ENCODE measurements at places on chromosomes 5 and 9. TPM values are rescaled to one million over a fixed set of nuclear protein-coding genes. Genes with fewer than 3 reads are reported as not detected.

GRCh38 chr9:127526655-127527559, 75.6 kb downstream of the LRSAM1 start:
- H3K4me3 ChIP-seq = no peak overlapping the region
- peaks cover 15% of the 10 kb centered on the region for H3K36me3 ChIP-seq
- DNase-seq = no peak
- H3K27ac ChIP-seq = no peak overlapping the region
- H3K4me1 ChIP-seq = no peaks in the 10 kb centered on the region
- no peaks in the 10 kb centered on the region for H3K27me3 ChIP-seq

DNA sequence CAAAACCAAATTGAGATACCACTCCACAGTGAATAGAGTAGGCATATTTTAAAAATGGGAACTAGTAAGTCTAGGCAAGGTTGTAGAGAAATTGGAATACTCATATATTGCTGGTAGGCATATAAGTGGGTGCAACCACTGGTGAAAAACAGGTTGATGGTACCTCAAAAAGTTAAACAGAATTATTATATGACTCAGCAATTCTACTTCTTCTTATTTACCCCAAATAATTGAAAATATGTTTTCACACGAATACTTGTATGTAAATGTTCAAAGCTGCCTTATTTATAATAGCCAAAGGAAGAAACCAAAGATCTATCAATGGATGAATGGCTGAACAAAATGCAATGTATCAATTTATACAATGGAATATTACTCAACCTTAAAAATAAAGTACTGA, 79.1 kb downstream of the CDH9 start:
- DNase-seq = no peak
- H3K27ac ChIP-seq = no peak overlapping the region
- H3K4me3 ChIP-seq = no peak overlapping the region
- no peaks in the 10 kb centered on the region for H3K4me1 ChIP-seq

PKD2L2 gene
- not detected for total RNA-seq

- H3K36me3 ChIP-seq = no peaks in the 10 kb centered on the region
- no peak overlapping the region for H3K4me3 ChIP-seq
- DNase-seq = peak; percentile 19
- H3K27me3 ChIP-seq = peaks cover 22% of the 10 kb centered on the region
- H3K27ac ChIP-seq = no peak overlapping the region
Measured at GRCh38 chr5:176870110-176870591, 29.0 kb downstream of the HK3 start.

- H3K36me3 ChIP-seq = no peaks in the 10 kb centered on the region
- DNase-seq = no peak
- no peak overlapping the region for H3K27ac ChIP-seq
- no peak overlapping the region for H3K4me3 ChIP-seq
- H3K4me1 ChIP-seq = peaks cover 8% of the 10 kb centered on the region
Measured at GRCh38 chr5:10304932-10305331, 2.8 kb downstream of the CMBL start.

TMEM174 gene
- not detected for total RNA-seq

BASP1 gene
- 0.62 TPM for total RNA-seq

DNA sequence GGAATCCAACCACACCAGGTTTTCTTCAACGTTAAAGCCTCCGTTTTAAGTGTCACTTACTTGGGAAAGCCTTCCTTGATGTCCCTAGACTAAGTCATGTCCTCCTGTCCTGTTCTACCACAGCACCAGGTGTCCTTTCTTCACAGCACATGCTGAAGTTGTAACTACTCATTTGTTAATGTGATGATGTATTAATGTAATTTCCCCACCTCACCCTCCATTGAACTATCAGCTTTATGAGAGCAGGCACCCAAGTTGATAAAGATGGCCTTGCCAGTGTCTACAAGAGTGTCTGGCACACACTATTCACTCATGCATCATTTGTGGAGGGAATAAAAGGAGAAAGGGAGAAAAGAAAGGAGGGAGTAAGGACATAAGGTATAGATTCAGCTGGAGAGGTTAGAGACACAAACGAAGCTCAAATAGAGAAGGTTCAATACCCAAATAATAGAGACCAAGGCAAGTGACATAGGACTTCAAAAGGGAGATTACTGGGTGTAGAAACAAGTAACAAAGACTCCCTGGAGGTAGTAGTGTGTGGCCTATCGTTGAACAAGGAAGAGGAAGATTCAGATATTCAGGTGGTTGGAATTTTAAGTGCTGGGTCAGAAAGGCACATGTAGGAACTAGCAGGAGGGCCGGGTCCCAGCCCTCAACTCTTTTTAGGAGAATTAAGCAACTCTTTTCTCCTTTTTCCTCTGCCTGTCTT, 6.6 kb downstream of the ITK start:
- peak overlapping the region; percentile 100 for H3K27ac ChIP-seq
- DNase-seq = no peak
- peak overlapping the region; percentile 77 for H3K4me3 ChIP-seq
- peaks cover 88% of the 10 kb centered on the region for H3K36me3 ChIP-seq

DNA sequence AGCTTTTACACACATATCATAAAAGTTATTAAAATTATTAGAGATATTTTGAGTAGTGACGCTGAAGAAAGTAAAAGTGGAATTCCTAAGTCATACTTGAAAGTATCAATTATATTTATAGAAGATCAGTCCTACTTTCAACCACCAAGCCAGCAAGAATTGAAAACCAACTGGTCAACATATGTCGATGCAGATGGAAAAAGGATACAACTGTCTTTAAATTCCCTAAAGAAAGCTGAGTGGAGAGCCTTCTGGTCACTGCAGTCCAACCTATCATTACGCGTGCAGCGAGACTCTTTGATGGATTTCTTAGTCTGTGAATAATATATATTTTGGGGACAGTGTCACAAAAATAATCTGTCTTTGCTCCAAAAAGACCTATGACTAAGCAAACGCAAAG, 15.3 kb downstream of the MEF2C start:
- DNase-seq = no peak
- no peak overlapping the region for H3K27ac ChIP-seq
- no peaks in the 10 kb centered on the region for H3K36me3 ChIP-seq
- H3K27me3 ChIP-seq = no peaks in the 10 kb centered on the region
- H3K4me1 ChIP-seq = no peaks in the 10 kb centered on the region

PHF2 gene
- total RNA-seq = 14.4 TPM

TRIM52 gene
- 10.5 TPM for total RNA-seq

DNA sequence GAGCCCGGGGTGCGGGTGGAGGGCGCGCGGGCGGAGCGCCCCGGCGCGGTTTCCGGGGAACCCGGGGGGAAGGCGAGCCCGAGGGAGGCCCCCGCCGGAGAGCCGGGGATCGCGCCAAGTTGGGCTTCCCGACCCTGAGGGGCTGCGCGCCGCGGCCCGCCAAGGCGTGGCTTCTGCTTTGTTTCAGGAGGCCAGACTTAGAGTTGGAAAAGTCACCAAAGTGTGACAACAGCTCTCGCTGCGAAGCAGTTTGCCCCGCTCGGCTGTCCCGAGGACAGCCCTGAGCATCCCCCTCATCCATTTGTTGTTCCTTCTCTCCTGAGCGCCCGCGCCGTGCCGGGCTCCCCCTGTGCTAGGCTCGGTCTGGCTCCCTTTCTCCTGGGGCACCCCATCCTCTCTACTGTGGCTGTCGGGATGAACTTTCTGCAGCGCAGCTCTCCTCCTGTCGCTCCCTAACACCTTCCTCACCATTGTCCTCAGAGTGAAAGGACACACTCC, 410 bp downstream of the GLIPR2 start:
- peak overlapping the region; percentile 86 for H3K4me3 ChIP-seq
- no peak overlapping the region for H3K27ac ChIP-seq
- DNase-seq = no peak
- peaks cover 49% of the 10 kb centered on the region for H3K4me1 ChIP-seq
- H3K36me3 ChIP-seq = no peaks in the 10 kb centered on the region
- H3K27me3 ChIP-seq = no peaks in the 10 kb centered on the region

GRCh38 chr5:141492168-141492885, 3.4 kb downstream of the PCDHGC5 start:
- peak; percentile 20 for DNase-seq
- H3K4me3 ChIP-seq = peak overlapping the region; percentile 59
- H3K27me3 ChIP-seq = peaks cover 67% of the 10 kb centered on the region
- no peak overlapping the region for H3K27ac ChIP-seq
- H3K36me3 ChIP-seq = no peaks in the 10 kb centered on the region

DNA sequence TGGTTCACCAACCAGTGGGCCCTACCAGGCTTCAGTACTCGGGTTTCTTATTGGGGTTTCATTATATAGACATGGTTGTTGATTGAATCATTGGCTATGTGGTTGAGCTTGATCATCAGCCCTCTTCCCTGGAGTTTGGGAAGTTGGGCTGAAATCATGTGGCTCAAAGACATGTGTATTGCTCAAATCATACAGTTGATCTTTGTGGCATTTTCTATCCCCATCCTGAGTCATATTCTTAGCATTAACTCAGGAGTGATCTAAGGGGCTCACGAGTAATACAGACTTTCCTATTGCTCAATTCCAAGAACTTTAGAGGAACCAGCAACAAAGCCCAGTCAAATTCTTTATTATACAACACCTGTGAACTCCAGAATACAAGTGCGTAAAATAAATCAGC, 66.2 kb downstream of the SMC5 start:
- no peak overlapping the region for H3K4me3 ChIP-seq
- H3K4me1 ChIP-seq = no peaks in the 10 kb centered on the region
- no peaks in the 10 kb centered on the region for H3K27me3 ChIP-seq
- no peak overlapping the region for H3K27ac ChIP-seq

- DNase-seq = no peak
- H3K27me3 ChIP-seq = no peaks in the 10 kb centered on the region
- H3K4me1 ChIP-seq = no peaks in the 10 kb centered on the region
- no peaks in the 10 kb centered on the region for H3K36me3 ChIP-seq
Measured at GRCh38 chr9:93166699-93167098, 17.2 kb upstream of the WNK2 start.

CYSRT1 gene
- 0.26 TPM for total RNA-seq

GRCh38 chr5:146726020-146726419, 152.5 kb downstream of the PPP2R2B start:
- peaks cover 6% of the 10 kb centered on the region for H3K36me3 ChIP-seq
- no peak overlapping the region for H3K4me3 ChIP-seq
- H3K27me3 ChIP-seq = no peaks in the 10 kb centered on the region
- DNase-seq = no peak
- no peaks in the 10 kb centered on the region for H3K4me1 ChIP-seq

DNA sequence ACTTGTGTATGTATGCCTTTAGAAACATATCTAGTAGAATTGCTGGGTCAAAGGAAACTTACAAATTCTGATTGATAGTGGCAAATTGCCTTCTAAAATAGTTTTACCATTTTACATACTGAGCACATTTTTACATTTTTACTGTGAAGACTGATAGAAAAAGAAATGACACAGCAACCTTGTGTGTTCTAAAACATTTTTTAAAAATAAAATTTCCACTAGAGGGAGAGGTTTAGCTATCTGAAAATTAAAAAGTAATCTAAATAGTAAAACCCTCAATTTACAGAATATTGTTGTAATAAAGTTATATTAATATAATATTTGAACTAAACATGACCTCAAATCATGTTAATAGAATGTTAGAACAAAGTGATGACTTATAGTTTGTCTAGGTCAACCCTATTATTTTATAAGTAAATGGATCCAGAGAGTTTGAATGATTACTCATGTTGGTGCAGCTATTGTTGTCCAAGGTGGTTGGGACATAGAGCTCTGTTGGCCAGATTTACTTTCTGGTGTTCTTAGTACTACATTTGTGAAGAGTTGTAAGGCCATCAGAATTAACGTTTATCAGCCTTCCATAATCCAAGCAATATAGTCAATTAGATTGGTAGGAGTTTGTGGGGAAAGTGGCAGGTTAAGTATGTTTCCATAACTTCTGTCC, 17.2 kb downstream of the CENPP start:
- H3K4me3 ChIP-seq = no peak overlapping the region
- no peaks in the 10 kb centered on the region for H3K4me1 ChIP-seq
- no peak for DNase-seq
- no peaks in the 10 kb centered on the region for H3K27me3 ChIP-seq
- H3K36me3 ChIP-seq = peaks cover 28% of the 10 kb centered on the region

- peaks cover 7% of the 10 kb centered on the region for H3K36me3 ChIP-seq
- peak overlapping the region; percentile 86 for H3K4me3 ChIP-seq
- peak; percentile 21 for DNase-seq
Measured at GRCh38 chr9:71767776-71768321, 464 bp downstream of the CEMIP2 start.

- no peaks in the 10 kb centered on the region for H3K4me1 ChIP-seq
- no peak overlapping the region for H3K27ac ChIP-seq
- H3K27me3 ChIP-seq = no peaks in the 10 kb centered on the region
- no peaks in the 10 kb centered on the region for H3K36me3 ChIP-seq
Measured at GRCh38 chr5:105684799-105685198, 1985.9 kb downstream of the EFNA5 start.

- no peaks in the 10 kb centered on the region for H3K4me1 ChIP-seq
- no peak overlapping the region for H3K27ac ChIP-seq
- no peak overlapping the region for H3K4me3 ChIP-seq
- H3K27me3 ChIP-seq = no peaks in the 10 kb centered on the region
Measured at GRCh38 chr5:68950125-68950524, 143.7 kb upstream of the SLC30A5 start.

LECT2 gene
- total RNA-seq = not detected

GRCh38 chr9:95009459-95009858, 283.0 kb downstream of the AOPEP start:
- peaks cover 2% of the 10 kb centered on the region for H3K27me3 ChIP-seq
- peaks cover 6% of the 10 kb centered on the region for H3K4me1 ChIP-seq
- no peak overlapping the region for H3K27ac ChIP-seq

TICAM2 gene
- total RNA-seq = 0.91 TPM

KIAA1958 gene
- total RNA-seq = 7.6 TPM
